NCI-H2107 (cell line): ENCODE measurements at places on chromosomes 3 and 15.

GRCh38 chr3:116423374-116423773 lies 21.9 kb downstream of the LSAMP start:
- no peak for DNase-seq

DNA sequence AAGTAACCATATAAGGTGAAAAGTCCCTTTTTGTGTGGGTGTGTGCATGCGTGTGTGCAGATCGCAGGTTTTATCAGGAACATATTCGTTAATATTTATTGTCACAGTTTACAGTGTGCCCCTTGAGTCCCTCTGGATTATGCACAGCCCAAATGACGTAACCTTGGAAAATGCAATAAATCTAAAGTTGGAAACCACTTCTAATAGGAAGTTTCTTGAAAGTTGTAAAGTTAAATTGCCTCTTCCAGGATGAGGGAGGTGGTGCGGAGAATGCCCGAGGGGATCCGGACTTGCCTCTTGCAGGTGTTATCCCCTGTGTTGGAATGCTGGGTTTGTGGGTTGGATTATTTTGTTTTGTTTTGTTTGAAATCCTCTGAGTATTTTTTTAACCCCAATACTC lies 143.3 kb downstream of the CMSS1 start:
- DNase-seq = no peak

GRCh38 chr3:145013931-145014330 lies 1042.3 kb downstream of the DIPK2A start:
- no peak for DNase-seq

DNA sequence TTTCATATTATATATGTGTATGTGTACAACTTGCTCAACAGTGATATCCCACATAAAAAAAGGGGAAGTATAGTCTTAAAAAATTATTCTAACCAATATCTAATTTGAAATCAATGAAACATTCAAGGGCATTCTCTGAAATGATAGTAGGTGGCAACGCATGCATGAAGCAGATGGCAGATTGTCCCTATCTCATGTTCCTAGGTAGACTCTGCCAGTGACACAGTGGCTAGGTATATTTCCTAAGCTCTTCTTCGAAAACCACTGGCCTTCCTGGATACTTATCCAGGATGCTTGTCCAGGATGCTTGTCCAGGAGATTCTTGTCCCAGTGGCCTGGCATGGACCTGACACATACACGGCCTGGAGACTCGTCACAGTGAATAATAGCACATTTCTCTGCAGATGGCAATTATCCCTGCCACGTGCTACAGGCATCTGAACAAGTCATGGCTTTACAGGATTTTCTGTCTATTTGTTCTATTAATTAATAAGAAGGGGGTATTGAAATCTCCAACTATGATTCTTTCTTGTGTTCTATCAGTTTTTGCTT lies 54.9 kb downstream of the OCA2 start:
- DNase-seq = no peak

GRCh38 chr3:36919439-36920160 lies 25.3 kb downstream of the TRANK1 start:
- DNase-seq = no peak

GRCh38 chr15:88449581-88449980 lies 17.6 kb downstream of the MRPL46 start:
- DNase-seq = no peak

- DNase-seq = no peak
Observed at GRCh38 chr3:108334701-108335100, 38.4 kb downstream of the HHLA2 start.

DNA sequence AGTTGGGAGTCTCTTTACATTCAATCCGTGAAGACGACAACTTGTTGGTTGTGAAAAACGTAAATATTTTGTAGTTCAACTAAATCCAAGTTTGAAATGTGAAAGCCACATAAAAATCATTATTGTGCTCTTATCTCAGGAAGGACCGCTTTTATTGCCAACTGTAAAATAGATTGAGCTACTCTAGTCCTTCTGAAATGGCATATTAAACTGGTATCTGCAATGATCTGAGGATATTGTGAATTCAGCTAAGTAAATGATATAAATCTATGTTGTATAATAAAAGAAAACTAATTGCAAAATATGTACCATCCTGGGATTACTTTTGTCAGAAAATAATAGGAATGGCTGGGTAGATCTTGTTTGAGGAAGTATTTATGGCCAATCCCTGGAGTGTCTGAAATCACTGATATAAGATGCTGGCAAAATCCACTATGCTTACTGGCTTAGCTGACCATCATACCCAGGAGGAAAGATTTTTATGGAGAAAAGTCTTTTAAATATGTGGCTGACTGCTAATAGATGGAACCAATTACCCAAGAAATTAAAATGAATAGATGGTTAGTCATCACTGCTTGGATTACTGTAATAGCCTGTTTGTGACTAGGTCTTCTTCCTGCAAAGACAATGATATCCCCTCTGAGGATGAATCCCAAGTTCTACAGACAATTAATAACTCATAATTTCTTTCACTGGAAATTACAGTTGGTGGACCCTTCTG lies 191.8 kb downstream of the SEMA6D start:
- no peak for DNase-seq

DNA sequence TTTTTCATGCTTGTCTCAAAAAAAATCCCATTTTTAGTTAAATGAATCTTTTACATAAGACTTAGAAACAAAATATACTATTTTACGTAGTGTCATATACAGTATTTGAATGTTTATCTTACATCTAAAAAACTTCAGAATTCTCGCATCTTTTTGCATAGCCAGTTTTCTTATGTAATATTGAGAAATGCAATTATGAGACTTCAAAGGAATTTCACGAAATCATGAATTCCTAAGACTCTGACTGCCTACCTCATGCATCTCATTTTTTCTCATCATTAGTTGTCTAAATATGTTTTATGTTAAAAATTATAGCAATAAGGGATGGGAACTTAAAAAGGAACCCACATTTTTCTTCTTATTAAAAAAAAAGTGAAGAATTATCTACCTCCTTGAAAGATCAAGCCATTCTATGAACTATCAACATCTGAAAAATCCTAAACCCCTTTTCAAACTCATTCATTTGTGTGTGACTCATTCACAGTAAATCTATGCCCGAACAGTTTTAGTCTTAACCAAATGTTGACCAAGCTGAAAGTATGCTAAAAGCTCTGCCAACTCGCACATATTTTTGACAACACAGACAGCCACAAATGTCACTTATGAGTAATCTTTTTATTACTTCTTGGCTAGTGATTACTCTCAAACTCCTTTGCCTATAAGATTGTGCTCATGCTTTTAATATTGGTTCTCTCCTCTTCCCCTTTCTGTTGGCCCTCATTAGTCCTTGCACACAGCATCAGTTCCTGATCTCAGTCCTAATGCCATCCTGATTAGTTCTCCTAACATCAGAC lies 115.9 kb downstream of the DCLK3 start:
- no peak for DNase-seq
